ENCODE measurements at places on chromosomes 13 and 19.

GRCh38 chr13:50677687-50678463 lies 165.6 kb downstream of the DLEU7 start:
- DNase-seq: no peak

GRCh38 chr13:19183676-19184075 lies 2.1 kb upstream of the TUBA3C start:
- no peak for DNase-seq

- no peak for DNase-seq
Measured at GRCh38 chr13:22648320-22648801, 532.4 kb upstream of the SGCG start.

DNA sequence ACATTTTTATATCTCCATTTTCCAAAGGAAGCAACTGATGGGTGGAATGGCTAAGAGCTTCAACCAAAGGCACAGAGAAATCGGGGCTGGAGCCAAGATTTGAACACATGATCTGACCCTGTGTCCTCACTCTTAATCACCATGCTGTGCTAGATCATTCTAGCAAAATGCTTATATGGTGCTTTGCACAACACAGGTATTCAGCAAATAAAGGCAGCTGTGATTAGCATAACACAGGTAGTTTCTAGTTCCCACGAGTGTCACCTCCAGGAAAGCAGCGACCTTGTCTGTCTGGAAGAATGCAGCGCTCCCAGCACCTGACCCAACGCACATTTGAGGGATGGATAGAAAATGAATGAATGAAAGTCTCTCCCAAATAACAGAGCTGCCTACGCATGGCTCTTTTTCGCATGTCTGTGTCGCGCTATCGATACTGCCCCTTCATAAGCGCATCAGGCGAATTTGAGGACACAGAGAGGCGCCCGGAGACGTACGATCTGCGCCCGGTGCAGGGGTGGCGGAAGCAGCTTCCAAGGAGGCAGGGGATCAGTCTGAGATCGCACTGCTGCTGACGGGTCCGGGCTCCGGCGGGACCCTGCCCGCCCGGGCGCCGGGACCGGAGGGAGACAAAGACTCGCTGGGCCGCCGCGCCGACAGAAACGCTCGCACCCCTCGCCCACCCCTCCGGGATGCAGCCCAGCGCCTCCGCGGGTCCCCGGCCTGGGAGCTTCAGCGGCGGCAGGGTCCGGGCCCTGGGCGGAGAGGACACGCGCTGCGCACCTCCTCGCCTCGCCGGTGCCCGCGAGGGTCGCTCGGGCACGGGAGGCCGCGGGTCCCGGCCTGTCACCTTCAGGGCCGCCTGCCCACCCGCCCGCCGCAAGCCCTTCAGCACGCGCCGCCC lies 609 bp downstream of the EPS15L1 start:
- no peak for DNase-seq

DNA sequence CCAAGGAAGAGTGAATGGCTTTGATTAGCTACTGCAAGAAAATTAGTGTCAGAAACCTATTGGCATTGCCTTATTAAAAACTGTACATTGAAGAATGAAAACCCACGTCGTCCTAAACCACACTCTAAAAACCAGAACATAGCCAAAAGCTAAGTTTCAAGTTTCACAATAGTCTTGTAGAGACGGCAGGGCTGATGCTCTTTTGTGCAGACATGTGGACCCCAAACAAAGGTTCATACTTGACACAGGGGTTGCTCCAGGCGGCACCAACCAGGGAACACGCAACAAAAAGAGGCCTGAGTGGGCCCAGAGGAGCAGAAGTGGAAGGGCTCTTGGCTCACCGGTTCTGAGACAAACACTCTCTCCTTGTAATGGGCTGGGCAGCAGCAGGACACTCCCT lies 28.6 kb upstream of the MIR17HG start:
- DNase-seq: no peak

- DNase-seq: no peak
Measured at GRCh38 chr19:15201374-15202023, 704 bp upstream of the NOTCH3 start.

DNA sequence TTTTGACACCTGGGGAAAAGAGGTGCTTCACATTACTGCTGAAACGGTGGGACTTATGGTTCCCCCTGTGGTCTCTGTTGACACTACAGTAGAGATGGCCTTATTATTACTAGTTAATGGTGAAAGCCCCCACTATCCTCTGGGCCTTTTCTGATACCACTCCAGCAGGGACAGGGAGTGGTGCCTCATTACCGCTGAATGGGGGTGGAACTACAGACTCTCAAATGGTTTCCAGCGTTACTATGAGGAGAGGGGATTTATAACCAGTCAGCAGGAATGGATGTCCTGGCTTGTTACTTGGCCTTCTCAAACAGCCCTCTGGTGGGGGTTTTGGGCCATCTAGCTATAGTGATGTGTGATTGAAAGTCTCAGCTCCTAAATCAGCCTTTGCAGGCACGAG lies 96.7 kb upstream of the DIAPH3 start:
- DNase-seq: no peak

GRCh38 chr13:110894086-110894485 lies 20.8 kb downstream of the ANKRD10 start:
- no peak for DNase-seq

DNA sequence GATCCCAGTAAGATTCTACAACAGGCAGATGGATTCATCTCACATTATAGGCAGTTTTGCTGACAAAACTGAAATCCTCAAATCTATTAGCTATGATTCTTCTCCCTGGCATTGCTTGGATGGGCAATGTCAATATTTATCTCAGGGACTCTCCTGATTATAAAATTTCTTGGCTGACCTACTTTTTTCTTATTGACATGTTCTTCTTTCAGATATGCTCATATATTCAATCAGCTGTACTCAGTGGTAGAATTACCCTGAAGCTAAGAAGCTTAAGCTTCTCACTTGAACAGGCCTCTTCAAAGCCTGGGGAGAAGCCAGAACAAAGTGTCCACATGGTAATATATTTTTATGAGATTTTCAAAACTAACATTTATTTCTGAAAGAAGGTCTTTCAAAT lies 513.6 kb downstream of the PCDH9 start:
- no peak for DNase-seq

- no peak for DNase-seq
Measured at GRCh38 chr13:21546372-21546771, 57.6 kb downstream of the MICU2 start.

DNA sequence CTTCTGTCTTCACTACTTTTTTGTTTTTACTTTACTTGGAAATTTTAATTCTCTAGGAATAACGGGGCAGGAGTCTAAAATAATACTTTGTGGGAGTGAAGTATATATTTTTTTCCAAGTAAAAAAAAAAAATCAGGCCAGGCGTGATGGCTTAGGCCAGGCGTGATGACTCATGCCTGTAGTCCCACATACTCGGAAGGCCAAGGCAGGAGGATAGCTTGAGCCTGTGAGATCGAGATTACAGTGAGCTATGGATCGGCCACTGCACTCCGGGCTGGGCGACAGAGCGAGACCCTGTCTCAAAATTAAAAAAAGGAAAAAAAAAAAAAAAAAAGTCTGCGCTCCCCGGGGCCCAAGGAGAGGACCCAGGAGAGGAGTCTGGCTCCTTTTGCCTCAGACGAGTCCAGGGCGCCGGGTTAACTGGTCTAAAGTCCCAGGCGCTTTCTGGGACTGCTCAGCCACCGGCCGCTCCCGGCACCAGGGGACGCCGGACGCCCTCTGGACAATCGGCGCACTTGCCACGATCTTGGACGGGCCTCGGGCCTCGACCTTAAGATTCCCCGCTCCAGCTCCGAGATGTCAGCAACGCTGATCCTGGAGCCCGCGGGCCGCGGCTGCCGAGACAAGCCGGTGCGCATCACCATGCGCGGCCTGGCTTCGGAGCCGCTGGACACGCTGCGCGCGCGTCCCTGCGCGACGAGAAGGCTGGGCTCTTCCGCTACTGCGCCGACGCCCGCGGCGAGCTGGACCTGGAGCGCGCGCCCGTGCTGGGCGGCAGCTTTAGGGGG lies 2.7 kb upstream of the ZFP82 start:
- DNase-seq: peak; percentile 10

GRCh38 chr13:51802631-51803418 lies 1.1 kb downstream of the DHRS12 start:
- DNase-seq: no peak

Data from progenitor cell of endocrine pancreas (in vitro differentiated cells).